ENCODE measurements at places on chromosomes 7 and 10. TPM values are rescaled to one million over a fixed set of nuclear protein-coding genes. Genes with fewer than 3 reads are reported as not detected.

GRCh38 chr10:30574432-30574796 is 55.1 kb downstream of the LYZL2 start:
- no peak for DNase-seq

DNA sequence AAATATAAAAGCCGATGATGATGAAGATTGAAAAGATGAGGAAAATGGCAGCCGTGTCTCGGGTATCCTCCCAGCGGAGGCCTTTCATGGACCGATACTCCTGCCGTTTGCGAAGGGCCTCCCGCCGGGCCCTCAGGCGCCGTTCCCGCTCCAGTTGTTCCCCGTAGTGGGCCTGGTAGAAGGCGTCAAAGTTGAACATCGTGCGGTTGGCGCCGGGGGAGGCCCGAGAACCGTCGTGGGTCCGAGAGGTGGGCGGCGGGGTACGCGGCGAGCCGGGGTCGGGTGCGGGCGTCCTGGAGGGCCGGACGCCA is 553 bp downstream of the DNAJC30 start:
- no peak for DNase-seq

DNA sequence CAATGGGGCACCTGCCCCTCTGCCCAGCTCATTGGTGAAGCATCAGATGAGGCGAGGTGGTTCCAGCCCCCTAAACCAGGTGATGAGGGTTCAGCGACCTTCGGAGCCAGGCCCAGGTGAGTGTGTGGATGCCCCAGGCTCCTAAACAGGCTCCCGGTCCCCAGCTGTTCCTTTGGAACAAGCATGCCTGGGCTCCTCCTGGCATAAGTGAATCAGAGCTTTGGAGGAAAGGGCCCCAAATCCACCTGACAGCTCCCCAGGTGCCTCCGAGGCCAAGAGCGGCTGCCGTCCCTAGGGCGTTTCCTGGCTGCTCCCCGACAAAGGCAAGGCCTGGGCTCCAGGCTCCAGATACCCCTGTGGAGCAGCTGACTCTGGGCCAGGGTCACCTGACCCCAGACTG is 61.3 kb downstream of the YKT6 start:
- no peak for DNase-seq

DNA sequence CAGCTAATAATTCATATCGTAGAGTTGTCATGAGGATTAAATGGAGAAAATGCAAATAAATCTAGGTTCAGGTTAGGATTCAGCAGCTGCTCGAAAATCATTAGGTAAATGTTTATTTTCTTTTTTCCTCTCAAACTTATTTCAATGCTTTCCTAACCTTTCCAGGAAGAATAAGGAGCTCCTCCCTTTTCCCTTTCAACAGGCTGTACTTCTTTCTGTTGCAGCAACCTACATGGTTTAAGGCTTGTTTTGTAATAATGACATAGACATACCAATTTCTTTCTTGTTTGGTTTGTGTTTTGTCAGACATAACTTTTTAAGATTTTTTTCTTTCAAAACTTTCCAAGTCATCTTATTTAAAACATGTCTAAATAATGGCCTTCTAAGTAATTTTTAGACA is 18.2 kb downstream of the GPR141 start:
- DNase-seq: no peak

DNA sequence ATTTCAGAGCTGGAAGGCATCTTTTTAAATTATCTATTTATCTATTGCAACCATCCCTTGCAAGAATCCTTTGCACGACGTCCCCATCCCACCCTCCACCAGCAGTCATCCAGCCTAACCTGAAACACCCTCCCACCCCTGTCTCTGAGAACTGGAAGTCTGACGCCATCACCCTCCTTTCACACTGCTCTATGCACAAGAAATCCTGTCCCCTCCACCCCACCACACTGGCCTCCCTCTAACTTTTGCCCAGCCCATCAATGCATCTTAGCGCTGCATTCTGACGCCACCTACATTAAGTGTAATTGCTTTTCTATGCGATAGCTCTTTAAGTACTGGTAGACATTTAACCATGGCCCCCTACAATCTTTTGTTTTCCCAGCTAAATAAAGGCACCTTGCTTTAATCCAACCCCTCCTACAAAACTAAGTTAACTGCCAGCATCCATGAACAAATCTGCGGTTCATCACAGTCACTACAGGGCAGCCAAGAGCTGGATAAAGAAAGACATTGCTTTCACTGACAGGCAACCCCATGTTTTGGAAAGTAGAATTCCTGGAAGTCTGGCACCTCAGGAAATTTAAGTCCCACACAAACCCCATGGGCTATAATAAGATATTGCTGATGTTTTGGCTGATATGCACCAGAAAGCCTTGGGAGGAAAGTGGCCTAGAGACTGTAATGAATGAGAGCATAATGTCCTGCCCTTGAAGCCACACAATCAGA is 128.0 kb downstream of the GLI3 start:
- DNase-seq: no peak

GRCh38 chr10:6755781-6756460 is 175.8 kb upstream of the PRKCQ start:
- DNase-seq: no peak

GRCh38 chr10:59011972-59012632 is 164.3 kb upstream of the PHYHIPL start:
- no peak for DNase-seq

DNA sequence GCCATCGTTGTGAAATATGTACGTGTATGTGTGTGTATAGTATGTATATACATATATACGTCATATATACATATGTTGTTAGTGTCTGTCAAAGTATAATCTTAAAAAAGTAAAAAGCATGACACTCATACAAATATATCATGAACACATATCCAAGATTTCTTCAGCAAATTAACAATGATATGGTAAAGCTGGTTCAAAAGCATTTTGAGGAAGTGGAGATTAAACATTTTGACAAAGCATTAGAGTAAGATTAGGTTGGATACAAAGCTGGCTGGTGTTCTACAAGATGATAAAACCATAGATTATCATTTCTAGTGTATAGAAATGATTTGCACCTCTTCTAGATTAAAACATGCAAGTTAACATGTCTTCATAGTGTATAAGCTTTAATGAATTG is 771 bp upstream of the NUDCD3 start:
- DNase-seq: no peak

- DNase-seq: no peak
Observed at GRCh38 chr7:36208997-36209813, 56.2 kb downstream of the EEPD1 start.

GRCh38 chr7:4665661-4666060 is 16.4 kb upstream of the FOXK1 start:
- no peak for DNase-seq

GRCh38 chr7:91164506-91164905 is 99.7 kb upstream of the FZD1 start:
- DNase-seq: no peak

DNA sequence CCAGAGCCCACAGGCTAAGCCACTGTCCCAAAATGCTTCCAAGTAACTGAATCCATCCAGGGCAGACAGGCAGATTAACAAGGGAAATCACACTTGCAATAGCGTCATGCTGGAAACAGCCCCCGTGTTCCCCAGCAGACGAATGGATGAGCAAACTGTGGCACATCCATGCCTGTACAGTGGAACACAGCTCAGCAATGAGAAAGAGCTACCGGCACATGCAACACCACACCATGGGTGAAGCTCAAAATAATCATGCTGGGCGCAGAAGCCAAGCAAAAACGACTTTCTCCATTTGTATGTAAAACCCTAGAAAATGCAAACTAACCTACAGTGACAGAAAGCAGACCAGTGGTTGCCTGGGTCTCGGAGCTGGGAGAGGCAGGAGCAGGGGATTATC is 153.1 kb downstream of the SLIT1 start:
- DNase-seq: no peak

DNA sequence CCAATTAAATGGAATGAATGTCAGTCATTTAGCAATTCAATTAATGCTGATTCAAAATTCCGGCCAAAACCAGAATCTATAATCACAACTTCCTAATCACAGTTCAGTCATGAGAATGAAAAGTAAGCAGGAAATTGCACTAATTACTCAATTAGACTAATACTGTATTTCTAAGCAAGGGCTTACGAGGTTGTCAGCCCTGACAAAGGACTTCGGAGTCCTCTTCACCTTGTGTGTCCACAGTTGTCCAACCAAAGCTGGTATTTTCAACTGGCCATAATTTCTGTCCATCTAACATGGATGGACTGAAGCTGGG is 17.4 kb downstream of the CPA1 start:
- no peak for DNase-seq

- DNase-seq: no peak
Observed at GRCh38 chr10:7577579-7577978, 89.2 kb downstream of the ITIH5 start.

DNA sequence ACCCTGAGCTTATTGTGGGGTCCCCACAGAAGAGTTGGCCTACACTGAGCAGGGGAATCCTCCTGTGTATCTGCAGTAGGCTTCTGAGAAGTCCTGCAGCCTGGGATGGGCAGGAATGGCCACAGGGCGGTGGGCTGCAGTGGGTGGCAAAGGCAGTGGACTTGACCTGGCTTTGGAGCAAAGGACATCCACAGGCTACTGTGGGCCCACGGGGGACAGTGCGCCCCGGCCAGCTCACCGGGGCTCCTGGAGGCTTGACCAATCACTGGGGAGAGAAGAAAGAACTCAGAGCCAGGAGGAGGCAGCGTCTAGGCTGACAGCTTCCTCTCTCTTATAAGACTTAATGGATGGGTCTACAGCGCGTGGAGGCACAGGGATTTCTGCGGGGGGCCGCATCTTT is 488.8 kb upstream of the MGMT start:
- no peak for DNase-seq

DNA sequence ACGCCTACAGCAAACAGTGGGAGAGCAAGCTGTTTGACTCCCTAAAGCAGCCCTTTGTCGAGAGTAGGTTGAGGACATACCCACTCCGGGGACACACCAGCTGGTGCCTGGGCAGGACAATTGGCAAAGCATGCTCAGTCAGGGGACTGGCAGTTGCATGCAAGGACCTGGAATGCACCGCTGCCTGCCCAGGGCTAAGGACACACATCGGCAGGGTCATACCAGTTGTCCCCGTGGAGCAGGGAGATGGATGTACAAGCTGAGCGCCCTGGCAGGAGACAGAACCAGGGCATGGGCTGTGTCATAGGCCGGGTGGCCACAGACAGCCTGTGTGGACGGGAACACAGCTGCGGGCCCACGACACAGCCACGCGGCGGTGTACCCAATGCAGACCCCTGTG is 18.3 kb upstream of the ELN start:
- DNase-seq: no peak

- no peak for DNase-seq
Observed at GRCh38 chr7:17326378-17326777, 27.9 kb downstream of the AHR start.

DNA sequence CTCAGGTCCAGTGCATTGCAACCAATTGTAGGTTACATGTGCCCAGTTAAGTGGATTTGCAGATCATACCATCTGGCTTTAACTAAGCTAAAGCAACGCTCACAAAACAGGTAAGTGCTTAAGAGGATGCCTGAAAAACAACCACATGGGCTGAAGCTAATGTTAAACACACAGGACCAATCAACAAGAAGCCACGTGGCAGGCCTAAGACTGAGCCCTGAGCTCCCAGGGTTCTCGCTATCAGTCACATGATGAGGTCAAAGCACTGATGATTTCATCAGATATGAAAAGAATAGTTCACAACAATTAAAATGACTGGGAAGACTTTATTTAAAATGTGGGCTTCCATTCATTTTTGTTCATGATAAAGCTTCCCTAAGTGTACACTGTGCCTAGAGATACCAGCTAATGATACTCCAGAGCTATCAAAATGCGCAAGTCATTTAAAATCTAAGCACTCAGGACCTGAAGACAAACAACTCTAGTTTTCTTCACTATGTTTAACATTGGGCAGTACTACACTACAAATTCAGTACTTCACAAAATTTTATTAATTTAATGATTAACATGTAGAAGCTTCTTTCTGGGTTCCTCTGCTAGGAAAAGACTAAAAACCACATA is 90.6 kb downstream of the PIP4K2A start:
- no peak for DNase-seq

OR6B1 gene
- not detected for polyA plus RNA-seq

MET gene
- 1.9 TPM for polyA plus RNA-seq

CD36 gene
- polyA plus RNA-seq: 2.4 TPM

PCDH15 gene
- polyA plus RNA-seq: 0.49 TPM

UPK3BL1 gene
- polyA plus RNA-seq: 60.5 TPM

DNAJC12 gene
- polyA plus RNA-seq: 6.6 TPM

FZD8 gene
- 7.6 TPM for polyA plus RNA-seq

All from cardiac muscle cell (in vitro differentiated cells and primary cell).